ENCODE measurements at places on chromosomes 16 and 17.

DNA sequence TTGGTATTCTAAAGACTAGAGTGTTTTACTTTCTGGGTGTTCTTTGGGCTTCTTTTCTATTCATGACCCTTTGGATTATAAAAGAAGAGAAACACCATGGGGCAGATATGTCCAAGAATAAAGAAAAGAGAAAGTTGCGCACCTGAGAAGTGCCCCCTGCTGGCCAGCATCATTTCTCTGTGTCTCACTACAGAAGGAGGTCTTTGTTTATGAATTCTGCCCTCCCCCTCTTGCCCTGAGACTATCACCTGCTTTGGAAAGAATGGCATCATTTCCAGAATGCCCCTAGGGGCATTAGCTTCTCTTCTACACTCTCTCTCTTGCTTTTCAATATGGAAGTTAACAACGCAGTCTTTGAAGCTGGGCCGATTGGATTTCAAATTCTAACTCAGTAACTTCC is 45.0 kb downstream of the CDH13 start:
- no peak for DNase-seq

GRCh38 chr17:76449126-76449525 is 3.8 kb downstream of the UBE2O start:
- DNase-seq: no peak

GRCh38 chr17:8025176-8025911 is 13.5 kb upstream of the ALOX15B start:
- DNase-seq: no peak

GRCh38 chr17:47275245-47275984 is 21.8 kb downstream of the ITGB3 start:
- DNase-seq: no peak

- no peak for DNase-seq
Measured at GRCh38 chr17:64615028-64615677, 47.0 kb downstream of the SMURF2 start.

DNA sequence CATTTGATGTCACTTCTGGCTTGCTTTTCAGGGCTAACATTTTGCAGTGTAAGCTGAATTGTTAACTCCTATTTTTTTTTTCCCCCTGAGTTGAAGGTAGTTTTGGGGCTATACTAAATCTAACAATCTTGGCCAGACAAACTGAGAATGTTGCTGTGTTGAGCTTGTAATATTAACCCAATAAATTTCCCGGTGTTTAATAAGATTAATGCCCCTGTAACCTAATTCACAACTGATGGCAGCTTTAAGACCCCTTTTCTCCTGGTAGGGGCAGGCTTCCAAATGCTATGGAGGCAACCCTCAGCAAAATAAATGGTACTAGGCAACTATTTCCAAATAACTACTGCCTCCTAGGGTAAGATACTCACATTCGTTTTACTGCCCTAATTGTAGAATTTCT is 549.6 kb upstream of the KIF2B start:
- no peak for DNase-seq

- no peak for DNase-seq
Measured at GRCh38 chr17:1053661-1054360, 56.9 kb downstream of the TIMM22 start.

DNA sequence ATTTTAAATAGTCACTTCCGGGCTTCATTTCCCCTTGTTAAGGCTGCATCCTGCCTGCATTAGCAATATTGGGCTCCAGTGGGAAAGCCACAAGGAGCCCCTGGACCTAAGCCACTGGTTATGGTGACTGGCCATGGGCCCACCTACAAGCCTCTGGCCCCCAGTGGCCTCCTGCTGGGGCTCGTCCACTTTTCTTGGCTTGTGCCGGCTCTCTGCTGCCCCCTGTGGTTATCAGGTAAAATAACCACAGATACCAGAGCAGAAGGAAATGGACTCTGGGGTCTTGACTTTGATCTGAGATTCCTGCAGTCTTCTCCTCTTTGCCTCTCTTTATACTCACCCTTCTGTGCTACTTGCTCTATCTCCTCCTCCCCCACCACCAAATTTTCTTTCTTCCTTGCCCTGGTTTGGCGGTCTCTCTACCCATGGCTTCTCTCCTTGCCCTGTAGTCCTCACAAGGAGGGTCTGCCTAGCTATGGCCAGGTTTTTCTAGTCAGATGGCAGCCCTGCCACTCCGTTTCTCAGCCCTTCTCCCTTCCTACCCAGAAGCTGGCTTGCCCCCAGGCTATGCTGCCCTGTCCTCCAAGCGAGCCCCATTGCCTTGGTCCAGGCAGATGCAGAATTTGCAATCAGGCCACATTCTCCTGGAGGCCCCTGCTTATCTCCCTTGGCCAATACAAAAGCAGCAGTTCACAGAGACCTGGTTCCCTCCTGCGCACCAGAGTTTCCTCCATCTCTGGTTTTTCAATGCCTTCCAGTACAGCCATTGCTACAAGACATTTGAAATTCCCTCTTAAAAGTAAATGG is 82.9 kb upstream of the RCVRN start:
- no peak for DNase-seq

- peak; percentile 5 for DNase-seq
Measured at GRCh38 chr17:83171661-83172060, 92.3 kb downstream of the METRNL start.

DNA sequence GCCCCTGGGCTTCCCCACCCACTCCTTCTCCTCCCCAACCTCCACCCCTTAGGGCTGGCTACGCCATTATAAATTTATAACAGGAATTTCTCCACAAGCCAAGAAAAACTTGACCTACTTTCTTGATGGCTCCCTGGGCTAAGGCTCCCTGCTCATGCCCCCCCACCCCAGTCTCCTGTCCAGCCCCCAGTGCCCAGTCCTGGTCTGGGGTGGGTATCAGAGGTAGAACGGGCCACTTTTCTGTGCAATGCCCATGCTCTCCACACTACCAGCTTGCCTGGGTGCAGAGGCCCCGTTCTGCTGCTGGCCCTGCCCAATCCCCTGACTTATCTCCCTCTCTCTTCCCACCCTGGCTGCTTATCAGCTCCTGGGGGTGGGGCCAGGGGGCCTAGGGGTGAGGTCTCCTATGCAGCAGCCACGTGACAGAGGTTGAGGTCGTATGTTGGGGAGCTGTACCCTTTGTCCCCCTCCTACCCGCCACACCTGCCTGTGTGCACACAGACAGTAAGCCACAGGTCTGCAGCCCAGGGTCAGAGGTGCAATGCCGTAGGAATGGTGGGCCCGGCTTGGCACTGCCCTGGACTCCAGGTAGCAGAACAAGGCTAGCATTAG is 10.1 kb downstream of the THRA start:
- DNase-seq: no peak

- no peak for DNase-seq
Measured at GRCh38 chr17:77460514-77461046, 319.8 kb downstream of the SEC14L1 start.

DNA sequence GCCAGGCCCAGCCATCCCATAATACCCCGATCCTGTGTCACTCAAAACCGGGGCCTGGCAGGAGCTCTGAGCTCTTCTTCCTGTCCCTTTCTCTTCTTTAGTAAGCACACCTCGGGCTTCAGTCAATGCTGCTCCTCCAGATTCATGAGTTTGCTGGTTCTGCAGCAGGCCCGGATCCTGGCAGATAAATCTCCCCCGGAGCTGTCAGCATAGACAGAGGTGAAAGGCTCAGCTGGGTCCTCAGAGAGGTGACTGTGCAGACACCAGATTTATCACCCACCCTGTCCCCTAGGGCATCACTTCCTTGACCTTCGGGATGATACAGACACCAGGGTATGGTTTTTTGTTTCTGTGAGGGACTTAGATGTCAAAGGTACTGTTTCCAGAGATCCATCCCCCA is 242.5 kb upstream of the N4BP1 start:
- no peak for DNase-seq

- no peak for DNase-seq
Measured at GRCh38 chr16:22614271-22614947, 103.7 kb downstream of the NPIPB5 start.

- DNase-seq: no peak
Measured at GRCh38 chr17:80668375-80669148, 123.9 kb downstream of the RPTOR start.
